Stimulated activated CD8-positive, alpha-beta memory T cell treated with anti-CD3 and anti-CD28 coated beads, Interleukin-4, amount 100 ng/mL, for 4 hours (primary cell): ENCODE measurements at places on chromosomes 13 and 19.

GRCh38 chr13:86087244-86087643 lies 288.0 kb upstream of the SLITRK6 start:
- DNase-seq = no peak

DNA sequence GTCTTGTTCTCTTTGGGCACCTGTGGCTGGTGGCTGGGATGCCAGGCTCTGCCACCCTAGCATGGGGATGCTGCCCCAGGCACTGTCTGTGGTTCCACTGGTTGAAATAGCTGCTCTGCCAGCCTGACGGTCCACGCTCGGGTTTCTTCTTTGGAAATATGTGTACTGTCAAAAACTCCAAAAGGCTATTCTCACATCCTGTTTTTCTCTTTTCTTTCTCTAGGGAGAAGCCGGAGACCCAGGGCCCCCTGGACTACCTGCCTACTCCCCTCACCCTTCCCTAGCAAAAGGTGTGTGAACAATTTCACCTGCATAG lies 115.0 kb downstream of the RAB20 start:
- no peak for DNase-seq

GRCh38 chr19:13189600-13189999 lies 39.4 kb downstream of the IER2 start:
- DNase-seq = no peak

DNA sequence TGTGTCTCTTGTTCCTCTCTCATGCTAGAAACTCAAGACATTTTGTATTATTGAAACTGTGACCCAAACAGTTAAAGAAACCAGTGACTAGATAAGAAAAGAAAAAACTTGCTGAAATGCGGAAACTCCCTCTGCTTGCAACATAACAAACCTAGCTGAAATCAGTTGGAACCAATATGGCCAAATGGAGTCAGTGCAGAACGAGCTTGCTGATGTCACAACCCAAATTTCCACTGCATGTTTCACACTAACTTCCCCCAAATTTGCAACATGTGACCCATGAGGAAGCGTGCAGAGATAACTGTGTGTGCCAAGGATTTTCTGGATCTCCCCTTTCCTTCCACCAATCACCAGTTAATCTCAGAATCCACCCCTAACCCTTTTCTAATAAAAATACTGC lies 208.0 kb downstream of the DLEU7 start:
- no peak for DNase-seq

- no peak for DNase-seq
Measured at GRCh38 chr19:20416661-20417060, 148.9 kb downstream of the ZNF737 start.

DNA sequence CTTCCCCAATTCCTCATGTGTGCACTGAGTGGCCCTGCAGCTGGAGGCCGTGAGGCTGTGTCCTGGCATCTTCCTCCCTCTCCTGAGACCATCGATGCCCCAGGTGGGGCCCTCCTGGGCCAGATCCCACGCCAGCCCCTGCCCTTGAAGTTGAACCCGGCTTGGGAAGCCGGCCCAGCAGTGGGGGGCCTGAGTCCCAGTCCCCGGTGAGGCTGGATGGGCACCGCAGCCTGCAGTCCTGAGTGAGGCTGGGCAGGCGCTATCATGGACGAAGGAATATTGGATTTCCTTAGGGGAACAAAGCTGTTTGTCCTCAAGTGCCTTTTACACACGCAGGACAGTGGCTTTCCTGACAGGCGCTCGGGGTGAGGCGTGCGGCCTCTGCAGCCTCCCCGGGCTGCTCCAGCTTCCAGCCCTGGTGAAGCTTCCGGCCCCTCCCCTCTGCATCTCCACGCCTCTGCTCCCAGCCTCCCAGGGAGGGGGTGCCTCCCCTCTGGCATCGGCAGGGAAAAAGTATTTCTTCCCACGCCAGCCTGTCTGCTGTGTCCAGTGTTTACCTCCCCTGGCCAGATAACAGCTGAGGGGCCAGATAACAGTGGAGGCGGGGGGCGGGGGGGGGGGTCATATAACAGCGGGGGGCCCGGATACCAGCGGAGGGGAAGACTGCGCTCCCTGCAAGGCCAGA lies 159.5 kb downstream of the KDM4B start:
- no peak for DNase-seq

GRCh38 chr19:50191216-50191615 lies 12.2 kb upstream of the MYH14 start:
- DNase-seq = no peak

DNA sequence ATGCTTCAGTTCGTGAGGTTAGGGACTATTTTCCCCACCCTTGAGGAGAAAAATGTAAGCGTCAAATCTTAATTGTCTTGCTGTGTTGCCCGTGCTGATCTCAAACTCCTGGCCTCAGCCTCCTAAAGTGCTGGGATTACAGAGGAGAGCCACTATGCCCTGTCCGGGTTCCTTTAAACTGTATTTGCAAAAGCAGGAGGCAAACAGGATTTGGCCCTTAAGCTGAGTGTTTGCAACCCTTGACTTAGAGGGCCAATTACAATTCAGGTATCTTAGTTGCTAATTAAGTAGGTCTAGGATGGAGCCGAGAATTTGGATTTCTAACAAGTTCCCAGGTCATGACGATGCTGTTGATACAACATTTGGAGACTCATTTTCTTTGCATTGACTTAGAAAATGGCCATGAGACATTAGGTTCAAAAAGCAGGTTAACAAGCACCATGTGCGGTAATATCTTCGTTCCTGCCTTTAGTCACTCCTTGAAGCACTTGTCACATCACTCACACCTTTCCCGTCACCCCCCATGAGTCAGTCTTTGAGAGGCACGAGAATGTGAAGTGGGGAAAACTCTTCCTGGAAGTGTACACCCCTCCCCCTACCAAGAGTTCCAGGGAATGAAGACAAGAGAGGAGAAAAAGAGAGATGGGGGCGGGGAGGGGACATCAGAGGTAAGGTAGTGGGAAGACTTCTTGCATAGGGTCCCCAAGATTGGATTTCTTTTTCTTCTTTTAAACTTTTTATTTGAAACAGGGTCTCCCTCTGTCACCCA lies 2.6 kb downstream of the NAPSA start:
- no peak for DNase-seq

DNA sequence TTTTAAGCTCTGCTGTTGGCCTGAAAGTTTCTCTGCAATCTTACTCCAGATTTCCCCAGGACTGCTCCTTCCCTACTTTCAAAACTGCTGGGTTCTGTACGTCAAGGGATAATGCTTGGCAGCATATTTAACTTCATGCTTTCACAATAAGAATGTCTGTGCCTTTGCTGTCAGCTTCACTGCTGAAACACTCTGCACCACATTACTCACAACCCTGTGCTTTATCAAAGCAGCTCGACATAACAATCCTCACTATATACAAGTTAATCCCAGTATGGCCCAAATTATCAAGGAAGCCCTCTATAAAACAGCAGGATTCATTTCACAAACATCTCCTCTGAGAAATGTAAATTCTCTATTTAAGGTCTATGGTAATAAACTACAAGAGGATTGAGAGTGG lies 17.5 kb downstream of the LATS2 start:
- no peak for DNase-seq

DNA sequence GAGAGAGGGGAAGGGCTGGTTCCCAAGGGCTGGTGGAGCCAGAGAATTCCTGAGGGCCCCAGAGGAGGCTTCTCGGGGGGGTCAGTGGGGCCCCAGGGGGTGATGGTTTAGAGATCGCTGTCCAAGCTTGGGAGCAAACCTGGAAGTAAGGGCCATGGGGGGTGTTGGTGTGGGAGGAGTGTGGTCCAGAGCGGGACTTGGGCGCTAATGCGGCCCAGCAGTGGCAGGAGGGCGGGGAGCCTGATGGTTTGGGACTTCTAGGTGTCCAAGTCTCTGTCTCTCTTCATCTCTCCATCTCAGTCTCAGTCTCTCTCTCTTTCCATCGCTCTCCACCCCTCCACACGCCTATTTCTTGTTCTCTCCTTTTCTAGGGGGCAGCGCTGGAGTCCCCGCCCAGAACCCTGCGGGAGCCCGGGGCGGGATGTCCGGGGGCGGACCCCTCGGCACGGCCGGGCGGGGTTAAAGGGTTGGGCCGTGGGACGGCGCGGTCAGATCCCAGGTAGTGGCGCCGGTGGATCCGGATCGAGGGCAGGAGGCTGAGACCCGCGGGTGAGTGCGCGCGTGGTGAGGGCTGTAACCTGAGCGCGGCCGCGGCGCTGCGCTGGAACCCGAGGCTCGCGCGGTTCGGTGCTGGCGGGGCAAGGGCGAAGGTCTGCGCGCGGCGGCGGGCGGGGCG lies at the start of gene CYP4F22:
TSS of gene CYP4F22 (plus strand) at position 491 of the 676 bp plus-strand sequence. CDS start 16,812 bp downstream, outside the sequence.
- no peak for DNase-seq

DNA sequence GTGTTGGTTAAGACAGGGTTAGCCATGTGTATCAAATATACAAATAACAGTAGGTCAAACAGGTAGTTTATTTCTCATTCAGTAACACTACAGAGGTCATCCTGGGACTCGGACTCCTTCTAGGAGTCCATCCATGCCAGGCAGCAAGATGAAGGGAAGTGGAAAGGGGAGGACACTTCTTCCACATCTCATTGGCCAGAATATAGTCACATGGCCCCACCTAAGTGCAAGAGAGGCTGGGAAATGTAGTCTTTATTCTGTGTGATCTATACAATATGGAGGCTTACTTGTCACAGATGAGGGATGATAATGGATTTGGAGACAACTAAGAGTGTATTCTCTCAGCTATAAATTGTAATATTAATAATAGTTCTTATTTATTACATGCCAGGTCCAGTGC lies 31.1 kb downstream of the RDH8 start:
- no peak for DNase-seq

DNA sequence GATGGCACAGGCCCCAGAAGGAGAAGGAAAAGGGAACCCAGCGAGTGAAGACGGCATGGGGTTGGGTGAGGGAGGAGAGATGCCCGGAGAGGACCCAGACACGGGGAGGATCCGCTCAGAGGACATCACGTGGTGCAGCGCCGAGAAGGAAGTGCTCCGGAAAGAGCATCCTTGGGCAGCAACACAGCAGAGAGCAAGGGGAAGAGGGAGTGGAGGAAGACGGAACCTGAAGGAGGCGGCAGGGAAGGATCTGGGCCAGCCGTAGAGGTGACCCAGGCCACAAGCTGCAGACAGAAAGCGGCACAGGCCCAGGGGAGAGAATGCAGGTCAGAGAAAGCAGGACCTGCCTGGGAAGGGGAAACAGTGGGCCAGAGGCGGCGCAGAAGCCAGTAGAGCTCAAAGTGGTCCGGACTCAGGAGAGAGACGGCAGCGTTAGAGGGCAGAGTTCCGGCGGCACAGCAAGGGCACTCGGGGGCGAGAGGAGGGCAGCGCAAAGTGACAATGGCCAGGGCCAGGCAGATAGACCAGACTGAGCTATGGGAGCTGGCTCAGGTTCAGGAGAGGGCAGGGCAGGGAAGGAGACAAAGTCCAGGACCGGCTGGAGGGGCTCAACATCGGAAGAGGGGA lies 1.1 kb downstream of the PPP1R12C start:
- DNase-seq = peak; percentile 24

GRCh38 chr13:22154041-22154440 lies 483.2 kb downstream of the FGF9 start:
- no peak for DNase-seq

DNA sequence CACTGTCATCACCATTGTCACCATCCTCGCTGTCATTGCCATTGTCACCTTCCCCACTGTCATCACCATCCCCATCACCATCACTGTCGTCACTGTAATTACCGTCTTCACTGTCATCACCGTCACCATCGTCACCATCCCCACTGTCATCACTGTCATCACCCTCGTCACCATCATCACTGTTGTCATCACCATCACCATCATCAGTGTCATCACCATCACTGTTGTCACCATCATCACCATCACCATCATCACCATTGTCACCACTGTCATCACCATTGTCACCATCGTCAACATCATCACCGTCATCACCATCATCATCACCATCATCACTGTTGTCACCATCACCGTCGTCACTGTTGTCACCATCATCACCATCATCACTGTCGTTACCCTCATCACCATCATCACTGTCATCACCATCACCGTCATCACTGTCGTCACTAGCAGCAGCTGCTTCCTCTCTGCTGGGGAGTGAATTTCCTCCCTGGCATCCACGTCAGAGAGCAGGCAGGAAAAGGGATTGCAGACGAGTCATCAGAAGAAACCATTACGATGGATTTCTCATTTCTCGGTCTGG lies 27.3 kb downstream of the TMEM255B start:
- no peak for DNase-seq

DNA sequence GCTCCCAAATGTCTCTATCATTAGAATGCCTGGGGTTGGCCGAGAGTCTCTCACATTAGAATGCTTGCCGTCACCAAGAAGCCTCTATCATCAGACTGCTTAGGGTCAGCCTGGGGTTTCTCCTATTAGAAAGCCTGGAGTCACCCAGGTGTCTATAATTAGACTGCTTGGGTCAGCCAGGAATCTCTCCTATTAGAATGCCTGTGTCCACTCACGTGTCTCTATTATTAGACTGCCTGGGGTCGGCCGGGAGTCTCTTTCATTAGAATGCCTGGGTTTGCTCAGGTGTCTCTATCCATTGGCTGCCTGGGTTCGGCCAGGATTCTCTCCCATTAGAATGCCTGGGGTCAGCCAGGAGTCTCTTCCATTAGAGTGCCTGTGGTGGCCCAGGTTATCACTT lies 1453.1 kb downstream of the UQCRFS1 start:
- no peak for DNase-seq

DNA sequence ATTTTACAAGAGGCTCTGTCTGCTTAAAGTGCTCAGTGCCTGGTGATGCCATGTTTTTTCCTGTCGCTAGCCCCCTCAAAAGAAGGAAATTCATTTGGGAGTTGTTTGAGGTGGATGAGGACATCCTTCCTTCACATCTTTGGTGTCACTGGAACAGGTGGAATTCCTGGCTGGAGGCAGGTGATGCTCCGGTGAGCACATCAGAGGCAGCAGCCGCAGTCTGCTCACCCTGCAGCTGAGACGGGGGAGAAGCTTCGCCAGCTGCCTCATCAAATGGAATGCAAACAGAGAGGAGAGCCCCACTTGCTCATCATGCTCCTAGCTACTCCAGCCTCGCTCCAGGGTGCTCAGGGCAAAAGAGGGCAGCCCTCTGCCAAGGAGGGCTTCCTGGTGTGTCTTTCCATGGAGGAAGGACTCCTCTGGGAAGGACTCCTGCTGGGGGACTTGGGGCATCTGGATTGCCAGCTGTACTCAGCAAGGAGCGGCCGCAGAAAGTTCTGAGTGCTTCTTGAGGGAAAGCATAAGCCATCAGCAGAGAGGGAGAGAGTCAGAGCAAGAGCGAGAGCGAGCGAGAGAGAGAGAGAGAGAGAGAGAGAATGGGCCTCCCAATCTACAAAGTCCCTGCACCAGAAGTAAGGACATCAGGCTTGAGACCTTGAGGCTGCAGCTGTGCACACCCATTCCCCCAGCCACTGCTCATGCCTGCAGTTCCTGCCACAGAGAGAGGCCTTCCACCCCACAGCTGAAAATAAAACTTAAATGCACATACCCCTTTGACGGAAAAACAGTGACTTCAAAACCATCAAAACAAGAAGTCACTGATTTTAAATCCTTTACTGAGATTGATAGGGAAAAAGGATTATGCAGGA lies 74.3 kb upstream of the UBL3 start:
- no peak for DNase-seq

- DNase-seq = no peak
Measured at GRCh38 chr19:16527971-16528521, 14.2 kb downstream of the CHERP start.

DNA sequence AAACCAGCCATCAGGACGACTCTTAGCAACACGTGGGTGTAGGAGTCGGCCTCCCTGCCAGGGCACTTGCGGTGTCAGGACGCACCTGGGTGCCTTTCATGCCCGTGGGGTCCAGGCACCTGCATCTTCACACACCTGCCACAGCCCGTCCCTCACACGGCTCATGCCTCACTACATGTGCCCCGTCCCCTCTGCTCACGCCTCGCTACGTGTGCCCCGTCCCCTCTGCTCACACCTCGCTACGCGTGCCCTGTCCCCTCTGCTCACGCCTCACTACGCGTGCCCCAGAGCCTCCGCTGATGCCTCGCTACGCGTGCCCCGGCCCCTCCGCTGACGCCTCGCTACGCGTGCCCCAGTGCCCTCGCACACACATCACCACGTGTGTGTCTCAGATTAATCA lies 58.0 kb upstream of the F7 start:
- DNase-seq = no peak
